ENCODE measurements at places on chromosomes 6 and 20.

- no peak for DNase-seq
Observed at GRCh38 chr20:54914995-54915394, 439.6 kb downstream of the DOK5 start.

- no peak for DNase-seq
Observed at GRCh38 chr6:82013561-82014530, 233.7 kb downstream of the IBTK start.

- no peak for DNase-seq
Observed at GRCh38 chr20:3757268-3757667, 10.3 kb downstream of the ADISSP start.

GRCh38 chr6:145315982-145316600 is 419.2 kb downstream of the EPM2A start:
- no peak for DNase-seq

GRCh38 chr6:27303613-27304272 is 8.3 kb downstream of the POM121L2 start:
- DNase-seq = no peak

DNA sequence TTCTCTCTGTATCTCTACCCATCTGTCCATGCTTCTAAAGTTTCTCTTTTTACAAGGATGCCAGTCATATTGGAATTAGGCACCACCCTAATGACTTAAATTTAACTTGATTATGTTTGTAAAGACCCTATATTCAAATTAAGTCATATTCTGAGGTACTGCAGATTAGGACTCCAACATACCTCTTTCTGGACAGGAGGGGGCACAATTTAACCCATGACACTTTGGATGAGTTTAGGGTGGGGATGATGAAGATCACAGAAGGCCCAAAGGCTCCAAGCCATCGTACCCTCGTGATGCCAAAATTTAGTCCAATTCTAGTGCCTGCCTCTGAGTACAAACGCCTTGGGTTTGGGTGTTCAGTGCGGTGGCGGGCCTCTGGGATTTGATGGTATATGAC is 15.0 kb upstream of the NKX2-2 start:
- DNase-seq = no peak

DNA sequence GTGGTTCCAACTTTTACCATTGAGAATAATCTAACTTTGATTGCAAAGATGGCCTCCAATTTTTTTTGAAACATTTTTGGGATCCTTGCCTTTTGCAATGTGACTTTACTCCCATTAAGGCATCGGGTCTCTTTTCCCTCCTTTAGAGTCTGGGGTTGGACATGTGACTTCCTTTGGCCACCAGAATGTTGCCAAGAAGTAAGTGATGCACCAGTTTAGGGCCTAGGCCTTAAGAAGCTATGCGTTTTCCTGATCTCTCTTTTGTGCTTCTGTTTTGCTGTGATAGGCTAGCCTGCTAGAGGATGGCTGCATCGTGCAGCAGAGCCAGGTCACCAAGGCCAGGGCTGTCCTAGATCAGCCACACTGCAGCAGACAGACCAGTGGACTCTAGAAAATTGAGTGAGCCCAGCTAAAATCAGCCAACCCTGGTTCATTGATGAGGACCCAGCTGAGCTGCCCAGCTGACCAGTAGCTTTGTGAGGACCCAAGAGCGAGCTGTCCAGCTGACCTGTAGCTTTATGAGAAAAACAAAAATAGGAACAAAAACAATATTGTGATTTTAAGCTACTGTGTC is 594.0 kb upstream of the JAG1 start:
- DNase-seq = no peak

- DNase-seq = no peak
Observed at GRCh38 chr6:111679126-111679858, 73.6 kb upstream of the TRAF3IP2 start.

- no peak for DNase-seq
Observed at GRCh38 chr20:25369971-25370370, 20.7 kb downstream of the ABHD12 start.

DNA sequence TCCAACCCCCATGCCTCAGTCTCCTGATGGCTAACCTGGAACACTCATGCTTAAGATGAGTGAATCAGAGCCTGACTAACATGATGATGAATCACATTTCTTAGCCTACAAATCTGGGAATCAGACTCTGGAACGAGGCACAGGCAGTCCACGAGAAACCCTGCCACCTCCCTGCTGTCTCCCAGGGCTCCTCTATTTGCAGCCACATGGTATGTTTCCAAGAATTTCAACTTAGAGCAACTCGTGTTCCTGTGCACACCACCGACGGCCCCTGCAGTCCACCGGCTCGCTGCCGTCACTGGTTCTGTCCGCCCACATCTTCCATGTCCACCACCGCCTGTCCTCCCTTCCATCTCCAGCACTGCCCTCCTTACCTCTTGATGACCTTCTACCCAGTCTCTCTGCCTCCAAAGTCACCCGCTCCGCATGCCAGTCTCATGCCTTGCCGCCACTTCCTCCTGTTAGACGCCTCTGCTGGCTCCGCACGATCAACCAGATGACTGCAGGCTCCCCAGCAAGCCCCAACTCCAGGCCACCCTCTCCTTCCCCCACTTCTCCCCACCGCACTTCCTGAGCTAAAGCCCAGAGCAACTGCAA is 87.6 kb downstream of the AGPAT4 start:
- DNase-seq = peak; percentile 1

GRCh38 chr6:99838607-99839006 is 155.4 kb downstream of the MCHR2 start:
- no peak for DNase-seq

DNA sequence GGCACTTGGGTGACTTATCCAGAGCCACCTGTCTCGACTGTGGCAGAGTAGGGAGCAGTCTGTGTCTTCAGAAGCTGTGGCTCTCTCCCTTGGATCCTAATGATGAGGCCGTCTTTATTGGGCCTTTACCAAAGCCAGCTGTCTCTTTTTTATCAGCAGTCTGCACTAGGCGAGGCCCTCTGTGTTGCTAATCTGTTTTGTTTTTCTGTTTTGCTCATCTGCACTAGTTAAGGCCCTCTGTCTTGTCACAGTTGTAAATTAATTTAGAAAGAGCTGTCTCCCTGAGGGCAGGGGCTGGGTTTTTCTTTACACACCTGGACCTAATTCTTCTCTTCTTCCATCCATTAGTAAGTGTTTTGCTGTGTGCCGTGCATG is 45.0 kb downstream of the CDS2 start:
- DNase-seq = no peak

DNA sequence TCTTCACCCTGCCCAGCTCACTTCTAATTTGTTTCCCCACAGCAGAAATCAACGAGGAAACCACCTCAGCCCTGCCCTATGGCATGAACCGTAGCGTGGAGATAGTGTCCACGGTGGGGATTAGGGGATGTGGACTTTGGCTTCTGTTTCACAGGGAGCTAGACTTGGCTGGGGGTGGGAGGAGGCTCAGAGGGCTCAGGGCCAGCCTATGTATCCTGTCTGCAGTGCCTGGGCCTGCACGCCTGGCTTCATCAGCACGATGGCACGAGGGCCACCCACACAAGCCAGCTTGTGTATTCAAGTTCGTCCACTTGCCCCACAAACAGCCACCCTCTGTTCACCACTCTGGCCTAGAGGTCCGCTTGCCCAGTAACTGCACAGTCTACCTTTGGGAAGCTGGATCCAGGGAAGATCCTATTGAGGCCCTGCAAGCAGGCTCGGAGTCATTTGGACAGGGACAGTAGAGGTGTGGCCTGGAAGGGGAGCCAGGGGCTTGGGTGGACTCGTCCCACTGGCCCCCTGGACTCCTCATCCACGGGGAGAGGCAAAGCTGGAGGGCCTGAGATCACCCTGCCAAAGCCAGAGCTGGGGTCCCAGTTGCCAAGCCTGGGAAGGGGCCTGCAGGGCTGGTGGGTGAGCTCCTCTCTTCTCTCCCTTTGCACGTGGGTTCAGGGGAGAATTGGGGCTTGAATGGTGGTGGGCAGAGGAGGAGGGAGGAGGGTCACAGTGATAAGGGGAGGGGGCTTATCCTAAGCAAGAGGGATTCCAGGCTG is 38.0 kb upstream of the FAM83D start:
- DNase-seq = no peak

DNA sequence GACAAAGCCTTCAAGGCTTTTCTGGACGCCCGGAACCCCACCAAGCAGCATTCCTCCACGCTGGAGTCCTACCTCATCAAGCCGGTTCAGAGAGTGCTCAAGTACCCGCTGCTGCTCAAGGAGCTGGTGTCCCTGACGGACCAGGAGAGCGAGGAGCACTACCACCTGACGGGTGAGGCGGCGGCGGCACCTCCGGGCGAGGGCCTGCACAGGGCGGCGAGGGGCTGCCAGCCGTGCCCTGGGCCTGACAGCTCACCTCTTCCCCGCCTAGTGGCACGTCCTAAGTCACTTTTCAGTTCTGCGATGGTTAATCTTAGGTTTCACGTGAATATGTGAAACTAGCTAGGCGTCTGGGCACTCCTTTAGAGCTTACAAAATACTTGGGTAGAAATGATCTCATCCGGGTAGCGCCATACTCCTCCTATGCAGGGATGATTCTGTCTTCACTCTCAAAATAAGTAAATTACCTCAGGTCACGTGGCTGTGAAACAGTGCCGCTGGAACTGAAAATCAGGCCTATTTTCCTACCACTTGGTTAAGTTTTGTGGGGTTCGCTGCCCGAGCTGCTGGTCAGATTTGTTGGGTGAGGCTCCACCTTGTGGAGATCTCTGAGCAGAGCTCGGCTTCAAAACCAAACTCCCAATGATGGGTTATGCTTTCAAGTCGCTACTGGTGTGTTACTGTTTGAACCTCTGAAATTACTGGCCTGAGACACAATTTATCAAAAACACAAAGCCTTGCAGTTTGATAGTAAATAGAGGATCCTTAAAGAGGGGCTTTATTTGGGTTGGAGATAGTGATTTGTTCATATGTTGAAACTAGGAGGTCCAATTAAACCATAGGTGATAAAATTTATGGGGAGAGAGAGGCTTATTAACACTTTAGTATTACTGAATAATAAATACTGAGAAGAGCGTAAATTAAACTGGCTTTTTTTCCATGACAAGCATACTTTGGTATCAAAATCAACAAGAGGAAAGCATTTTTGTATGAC is 15.5 kb upstream of the CLDN20 start:
- peak; percentile 18 for DNase-seq

GRCh38 chr6:110946498-110946897 is 12.0 kb upstream of the GTF3C6 start:
- DNase-seq = no peak

DNA sequence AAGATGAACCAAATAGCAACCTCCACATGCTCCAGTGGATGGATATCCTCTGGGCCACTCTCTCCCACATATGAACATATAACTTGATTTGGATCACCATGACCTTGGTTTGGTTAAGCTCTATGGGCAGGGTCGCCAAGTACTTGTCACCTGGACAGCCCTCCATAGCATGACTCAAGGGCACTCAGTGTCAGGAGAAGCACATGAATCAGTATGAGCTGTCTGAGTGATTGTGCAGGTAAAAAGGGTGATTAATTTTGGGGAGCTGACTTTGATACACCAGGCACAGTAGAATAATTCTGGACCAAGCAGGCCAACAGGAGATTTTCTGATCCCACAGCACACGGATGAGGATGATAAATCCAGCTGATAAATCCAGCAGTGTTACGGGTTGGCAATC is 74.4 kb downstream of the OPRM1 start:
- DNase-seq = no peak

DNA sequence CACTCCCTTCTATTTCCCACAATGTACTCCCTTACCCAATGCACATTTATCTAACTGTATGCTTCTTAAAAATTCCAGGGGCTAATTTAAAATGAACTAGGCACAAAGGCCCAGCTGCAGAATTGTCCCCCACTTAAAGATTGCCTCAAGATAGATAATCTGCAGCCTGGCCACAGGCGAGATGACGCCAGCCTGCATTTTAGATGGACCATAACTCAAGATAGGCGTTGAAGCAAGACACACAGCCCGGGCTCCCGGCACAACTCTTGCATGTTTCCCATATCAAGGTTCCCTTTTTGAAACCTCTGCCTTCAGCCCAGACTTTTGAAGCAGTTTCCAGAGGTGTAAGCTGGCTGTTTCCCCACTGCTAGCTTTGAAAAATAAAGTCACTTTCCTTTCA is 3.2 kb upstream of the REPS1 start:
- no peak for DNase-seq

DNA sequence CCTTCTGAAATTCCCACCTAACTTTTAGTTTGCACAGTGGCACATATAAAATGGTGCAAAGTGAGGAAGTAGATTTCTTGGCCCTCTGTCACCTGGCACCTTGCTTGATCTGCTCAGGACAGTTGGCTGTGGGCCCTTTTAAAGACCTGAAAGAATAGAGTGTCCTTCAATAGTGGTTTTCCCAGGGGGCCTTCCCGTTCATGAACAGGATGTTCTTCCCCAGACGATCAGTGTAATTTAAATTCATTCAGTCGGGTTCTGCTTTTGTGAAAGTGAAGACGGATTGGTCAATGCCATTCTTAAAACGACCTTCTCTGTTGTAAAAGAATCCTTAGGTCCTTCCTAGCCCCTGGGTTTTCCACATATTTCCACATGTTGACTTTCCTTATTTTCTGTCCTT is 178.5 kb downstream of the SASH1 start:
- no peak for DNase-seq

DNA sequence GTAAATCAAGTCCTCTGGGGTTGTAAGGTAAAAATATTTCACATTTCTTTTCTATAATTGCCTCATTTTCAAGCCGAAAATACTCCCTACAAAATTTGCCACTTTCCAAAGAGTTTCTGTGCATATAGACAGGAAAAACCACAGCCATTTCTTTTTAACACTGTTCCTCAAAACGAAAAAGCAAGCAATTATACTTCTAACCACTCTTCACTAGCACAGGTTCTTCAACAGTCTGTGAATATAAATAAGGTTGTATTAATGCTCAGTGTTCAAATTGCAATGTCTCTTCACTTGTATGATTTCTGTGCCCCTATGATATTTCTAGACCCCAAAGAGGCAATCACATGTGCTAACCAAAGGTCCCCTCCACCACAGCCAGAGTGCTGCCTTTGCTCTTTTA is 206.0 kb downstream of the SIM1 start:
- DNase-seq = no peak

- no peak for DNase-seq
Observed at GRCh38 chr6:49543087-49543858, 7.2 kb upstream of the C6orf141 start.

Measured in CD4-positive, alpha-beta T cell treated with Interleukin-12 subunit alpha and Interleukin-12 subunit beta, for 1 hour (primary cell).